ENCODE measurements at places on chromosomes 12 and 14.
A peak's percentile ranks its signal among the peaks of the same experiment; 100 is the strongest.

- DNase-seq: no peak
These were observed 90.2 kb downstream of the CALM1 start for GRCh38 chr14:90487031-90487430.

- DNase-seq: no peak
These were observed 113.8 kb downstream of the BCL11B start for GRCh38 chr14:99158150-99158549.

DNA sequence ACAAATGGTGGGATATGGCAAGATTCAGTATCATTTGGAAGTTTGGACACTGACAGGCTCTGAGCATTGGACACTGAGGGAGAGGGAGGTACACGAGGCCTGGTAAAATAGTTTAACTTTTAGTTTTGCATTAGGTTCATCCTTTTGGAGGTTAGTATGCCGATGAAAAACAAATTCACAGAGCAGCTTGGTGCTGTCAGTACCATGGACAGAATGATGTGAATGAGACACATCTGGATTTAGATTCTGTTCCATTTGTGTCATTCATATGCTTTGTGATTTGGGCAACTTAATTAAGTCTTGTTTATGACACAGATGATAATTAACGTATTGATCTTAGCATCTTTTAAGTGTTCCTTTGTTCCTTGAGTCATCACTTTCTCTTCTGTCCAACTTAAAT is 33.7 kb downstream of the GPHN start:
- no peak for DNase-seq

DNA sequence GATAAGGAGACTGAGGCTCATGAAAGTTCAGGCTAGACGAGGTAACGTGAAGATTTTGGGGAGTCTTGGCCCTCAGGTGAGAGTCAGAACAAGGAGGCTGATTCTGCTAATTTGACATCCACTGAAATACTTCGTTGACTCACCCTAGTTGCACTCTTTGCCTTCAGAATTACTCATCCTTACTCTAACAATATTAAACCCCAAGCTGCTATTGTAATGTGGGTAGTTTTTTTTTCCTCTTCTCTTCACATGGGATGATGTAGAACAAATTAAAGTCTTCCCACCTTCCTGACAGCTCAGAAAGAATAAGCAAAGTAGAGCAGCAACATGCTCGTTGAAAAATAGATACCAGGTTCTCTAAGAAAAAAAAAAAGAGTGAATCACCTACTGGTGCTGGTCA is 22.0 kb upstream of the SRRM4 start:
- no peak for DNase-seq

DNA sequence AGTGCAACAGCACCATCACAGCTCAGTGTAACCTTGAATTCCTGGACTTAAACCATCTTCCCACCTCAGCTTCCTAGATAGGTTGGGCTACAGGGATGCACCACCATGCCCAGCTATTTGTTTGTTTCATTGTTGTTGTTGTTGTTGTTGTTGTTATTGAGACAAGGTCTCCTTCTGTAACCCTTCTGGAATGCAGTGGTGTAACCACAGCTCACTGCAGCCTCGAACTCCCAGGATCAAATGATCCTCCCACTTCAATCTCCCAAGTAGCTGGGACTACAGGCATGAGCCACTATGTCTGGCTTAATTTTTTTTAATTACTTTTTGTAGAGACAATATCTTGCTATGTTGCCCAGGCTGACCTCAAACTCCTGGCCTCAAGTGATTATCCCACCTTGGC is 1.2 kb upstream of the NEMP1 start:
- DNase-seq: no peak

- peak; percentile 29 for DNase-seq
These were observed 32.3 kb downstream of the NINJ2 start for GRCh38 chr12:630656-631632.

Measured in stimulated activated CD4-positive, alpha-beta T cell treated with anti-CD3 and anti-CD28 coated beads, Interleukin-1b, Interleukin-23, amount 100 ng/mL, for 1 hour (primary cell).